ENCODE measurements at places on chromosomes 5 and 9. TPM values are rescaled to one million over a fixed set of nuclear protein-coding genes. Genes with fewer than 3 reads are reported as not detected.

GRCh38 chr9:99966716-99967115 is 60.3 kb downstream of the STX17 start:
- no peak for DNase-seq

Gene GLRA1
- 0.13 TPM for polyA plus RNA-seq

GRCh38 chr5:94024101-94024500 is 282.7 kb upstream of the POU5F2 start:
- no peak for DNase-seq

Gene SLC4A9
- polyA plus RNA-seq, result 0.26 TPM

Gene NUTM2F
- not detected for polyA plus RNA-seq

GRCh38 chr9:114811301-114811700 is 5.5 kb upstream of the TNFSF15 start:
- DNase-seq, result no peak
